Stimulated activated CD8-positive, alpha-beta memory T cell treated with anti-CD3 and anti-CD28 coated beads, Interleukin-4, amount 100 ng/mL, for 4 hours (primary cell): ENCODE measurements at places on chromosomes 1 and 21.

GRCh38 chr1:172742599-172743500 lies 83.9 kb downstream of the FASLG start:
- DNase-seq = no peak

DNA sequence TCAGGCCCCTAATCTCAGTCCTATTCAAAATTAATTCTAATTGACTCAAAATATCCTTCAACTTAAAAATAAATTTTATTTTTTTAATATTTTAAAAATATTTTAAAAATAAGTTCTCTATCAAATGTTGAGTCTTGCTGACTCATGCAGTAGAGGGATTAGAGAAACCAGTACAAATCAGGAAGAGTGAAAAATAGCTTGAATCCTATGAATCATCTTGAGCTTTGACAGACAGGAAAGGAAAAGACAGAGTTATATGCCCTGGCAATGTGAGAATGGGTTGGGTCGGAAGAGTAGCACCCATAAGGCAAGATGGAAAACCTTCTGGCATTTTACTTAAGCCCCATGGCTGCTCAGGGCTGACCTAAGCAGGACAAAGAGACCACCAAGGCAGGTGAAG lies 346.6 kb upstream of the RUNX1 start:
- DNase-seq = no peak

DNA sequence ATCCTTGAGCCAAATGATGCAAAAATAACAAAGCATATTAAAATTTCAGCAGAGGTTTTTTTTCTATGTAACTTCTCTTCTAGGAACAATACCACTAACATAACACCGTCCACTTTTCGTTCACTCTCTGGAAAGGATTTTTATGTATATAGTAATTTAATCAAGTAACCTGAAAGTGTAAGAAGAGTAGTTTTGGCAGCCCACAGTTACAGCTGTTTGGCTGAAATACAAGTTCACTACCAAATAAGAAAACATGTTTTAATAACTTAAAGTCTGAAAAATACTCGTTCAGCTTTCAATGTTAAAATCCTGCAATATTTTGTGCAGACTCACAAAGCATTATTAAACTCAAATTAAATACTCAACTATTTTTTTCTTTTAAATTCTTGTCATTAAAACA lies 896.8 kb upstream of the ADGRL4 start:
- DNase-seq = no peak

DNA sequence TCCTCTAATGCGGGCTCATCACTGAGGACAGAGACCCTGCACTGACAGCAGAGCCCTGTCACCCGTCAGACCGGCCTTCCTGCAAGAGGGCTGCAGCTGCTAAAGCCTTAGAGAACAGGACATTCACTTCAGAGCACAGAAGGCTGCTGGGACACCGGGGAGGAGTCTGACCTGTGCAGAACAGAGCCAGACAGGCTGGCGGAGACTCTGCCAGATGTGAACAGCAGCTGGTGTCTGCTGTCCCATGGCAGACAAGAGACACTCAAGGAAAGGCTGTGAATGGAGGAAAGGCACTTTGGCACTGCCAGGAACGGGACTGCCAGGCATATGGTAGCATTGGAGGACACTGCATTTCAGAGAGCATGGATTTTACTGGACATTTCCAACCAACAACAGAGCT lies 21.4 kb downstream of the MRAP start:
- no peak for DNase-seq

DNA sequence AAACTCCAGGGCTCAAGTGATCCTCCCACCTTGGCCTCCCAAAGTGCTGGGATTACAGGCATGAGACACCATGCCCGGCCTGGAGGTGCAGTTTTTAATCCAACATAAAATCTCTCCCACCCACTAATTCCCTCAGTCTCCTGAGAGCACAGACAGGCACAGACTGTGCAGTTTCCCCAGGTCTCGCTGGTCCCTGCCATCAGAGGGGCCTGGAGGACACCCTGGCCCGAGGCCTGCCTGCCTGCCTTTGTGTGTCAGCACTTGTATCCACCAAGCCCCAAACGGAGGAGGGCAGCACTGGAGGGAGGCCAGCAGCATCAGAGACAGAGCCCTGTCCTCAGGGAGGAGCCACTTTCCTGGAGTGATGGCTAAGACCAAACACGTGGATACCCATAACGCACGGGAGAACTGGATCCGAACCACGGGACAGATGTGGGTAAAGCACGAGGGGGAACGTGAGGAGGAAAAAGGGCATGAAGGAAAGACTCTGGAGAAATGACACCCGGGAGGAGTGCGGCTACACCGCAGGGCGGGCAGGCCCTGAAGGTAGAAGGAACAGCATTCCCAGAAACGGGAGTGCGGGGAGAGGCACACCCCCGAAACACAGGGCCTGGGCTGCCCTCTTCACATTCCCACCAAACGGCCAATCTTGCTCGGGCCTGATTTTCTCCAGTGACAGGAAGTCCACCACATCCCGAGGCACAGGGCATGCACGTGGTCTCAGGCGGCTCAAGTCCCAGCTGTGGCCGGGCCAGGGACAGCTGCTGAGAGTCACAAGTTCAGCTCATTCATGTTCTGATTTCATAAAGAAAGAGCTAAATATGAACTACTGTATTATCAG lies 29.7 kb downstream of the NPHP4 start:
- no peak for DNase-seq

- DNase-seq = no peak
These were observed 973.1 kb upstream of the ADGRL2 start for GRCh38 chr1:80827666-80828065.

DNA sequence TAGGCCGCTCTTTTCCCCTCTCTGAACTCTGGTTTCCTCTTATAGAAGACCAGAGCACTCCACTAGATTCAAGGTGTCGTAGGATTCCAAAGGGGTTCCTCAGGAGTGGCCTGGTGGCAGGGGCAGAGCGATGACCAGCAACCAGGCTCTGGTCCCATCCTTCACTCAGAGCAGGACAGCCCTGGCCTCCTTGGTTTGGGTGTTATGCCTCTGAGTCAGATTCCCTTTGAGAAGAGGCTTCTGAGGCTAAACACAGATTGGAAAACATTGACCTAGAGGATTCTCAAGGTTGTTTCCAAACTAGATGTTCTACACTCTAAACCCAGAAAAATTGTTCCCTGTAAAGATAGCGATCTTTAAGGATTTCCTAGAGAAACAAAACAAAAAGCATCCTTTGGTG lies 49.8 kb upstream of the IKBKE start:
- no peak for DNase-seq

- DNase-seq = no peak
These were observed 34.6 kb downstream of the COQ8A start for GRCh38 chr1:226974544-226975258.

DNA sequence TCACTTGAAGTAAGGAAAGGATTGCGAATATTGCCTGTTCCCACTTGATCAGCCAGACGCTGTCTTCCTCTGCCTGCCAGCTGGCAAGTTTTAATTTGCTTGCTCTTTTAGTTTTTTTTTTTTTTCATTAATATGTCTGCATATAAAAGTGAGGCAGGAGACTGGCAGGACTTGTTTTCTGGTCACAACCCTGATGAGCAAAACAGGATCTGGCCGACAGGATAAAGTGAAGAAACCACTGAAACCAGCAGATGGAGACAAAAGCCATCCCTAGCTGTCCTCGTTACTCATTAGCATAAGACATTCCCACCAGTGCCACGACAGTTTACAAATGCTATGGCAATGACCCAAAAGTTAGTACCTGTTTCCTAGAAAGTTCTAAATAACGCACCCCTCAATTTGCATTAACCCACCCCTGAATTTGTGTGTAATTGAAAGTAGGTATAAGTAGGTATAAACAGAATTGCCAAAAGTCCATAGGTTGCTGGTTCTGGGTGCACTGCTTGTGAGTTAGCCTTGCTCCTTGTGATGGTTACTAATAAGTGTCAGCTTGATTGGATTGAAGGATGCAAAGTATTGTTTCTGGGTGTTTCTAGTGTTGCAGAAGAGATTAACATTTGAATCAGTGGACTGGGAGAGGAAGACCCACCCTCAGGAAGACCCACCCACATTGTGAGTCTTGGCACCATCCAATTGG lies 60.8 kb downstream of the ZNF684 start:
- no peak for DNase-seq

GRCh38 chr1:184254849-184255248 lies 132.0 kb upstream of the C1orf21 start:
- DNase-seq = no peak

DNA sequence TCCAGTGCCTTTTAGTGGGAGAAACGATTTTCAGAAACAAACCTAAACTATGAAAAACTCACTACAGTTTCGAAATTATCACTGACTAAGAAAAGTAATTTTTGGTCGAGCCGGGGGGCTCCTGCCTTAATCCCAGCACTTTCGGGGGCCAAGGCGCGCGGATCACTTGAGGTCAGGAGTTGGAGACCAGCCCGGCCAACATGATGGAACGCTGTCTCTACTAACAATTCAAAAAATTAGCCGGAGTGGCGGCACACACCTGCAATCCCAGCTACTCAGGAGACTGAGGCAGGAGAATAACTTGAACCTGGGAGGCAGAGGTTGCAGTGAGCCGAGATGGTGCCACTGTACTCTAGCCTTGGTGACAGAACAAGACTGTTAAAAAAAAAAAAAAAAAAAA lies 3.0 kb downstream of the CFHR3 start:
- no peak for DNase-seq

- DNase-seq = no peak
These were observed 541.7 kb downstream of the SMYD3 start for GRCh38 chr1:245965398-245965797.

DNA sequence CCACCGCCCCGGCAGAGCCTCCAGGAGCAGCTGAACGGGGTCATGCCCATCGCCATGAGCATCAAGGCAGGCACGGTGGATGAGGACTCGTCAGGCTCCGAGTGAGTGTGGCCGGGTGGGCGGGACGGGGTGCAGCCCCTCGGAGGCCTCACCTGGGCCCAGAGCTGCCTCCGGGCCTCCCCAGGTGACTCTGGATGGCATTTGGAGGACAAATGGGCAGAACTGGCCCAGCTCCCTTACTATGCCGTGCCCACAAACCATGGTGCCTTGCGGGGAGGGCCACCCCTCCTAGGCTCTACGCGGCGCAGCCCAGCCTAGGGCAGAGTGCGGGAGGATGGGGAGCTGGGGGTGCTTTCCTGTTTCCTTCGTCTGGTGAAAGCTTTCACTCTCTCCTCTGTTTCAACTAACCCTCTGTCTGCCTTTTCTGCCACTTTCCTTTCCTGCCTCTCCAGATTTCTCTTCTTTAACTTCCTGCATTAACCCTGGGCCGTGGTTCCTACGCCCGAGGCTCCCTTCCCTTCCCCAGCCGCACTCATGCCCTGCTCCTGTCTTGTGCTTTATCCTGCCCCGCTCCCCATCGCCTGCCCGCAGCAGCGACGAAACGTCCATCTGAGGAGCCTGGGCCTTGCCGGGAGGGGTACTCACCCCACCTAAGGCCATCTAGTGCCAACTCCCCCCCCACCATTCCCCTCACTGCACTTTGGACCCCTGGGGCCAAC lies 9.2 kb downstream of the PSRC1 start:
- no peak for DNase-seq

GRCh38 chr1:218459878-218460711 lies 115.0 kb downstream of the TGFB2 start:
- DNase-seq = no peak

GRCh38 chr1:36239941-36240637 lies 15.8 kb downstream of the THRAP3 start:
- no peak for DNase-seq

DNA sequence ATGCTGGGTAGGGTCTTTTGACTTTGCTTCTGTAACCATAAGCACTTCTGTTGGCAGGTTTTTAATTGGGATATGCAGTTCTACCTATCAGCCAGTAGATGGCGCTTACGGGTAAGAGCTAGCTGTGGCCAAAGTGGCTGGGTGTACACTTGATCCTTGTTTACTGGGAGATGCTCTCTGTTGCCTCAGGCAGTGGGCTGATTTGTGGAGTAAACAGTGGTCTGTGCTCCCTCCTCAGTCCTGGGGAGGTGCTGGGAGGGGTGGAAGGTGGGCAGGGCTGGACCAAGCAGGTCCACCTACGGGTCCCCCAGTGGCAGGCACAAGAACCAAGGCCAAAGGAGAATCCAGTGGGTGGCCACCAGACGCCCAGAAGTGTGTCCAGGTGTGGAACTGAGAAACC lies 43.4 kb downstream of the RALGPS2 start:
- DNase-seq = no peak

DNA sequence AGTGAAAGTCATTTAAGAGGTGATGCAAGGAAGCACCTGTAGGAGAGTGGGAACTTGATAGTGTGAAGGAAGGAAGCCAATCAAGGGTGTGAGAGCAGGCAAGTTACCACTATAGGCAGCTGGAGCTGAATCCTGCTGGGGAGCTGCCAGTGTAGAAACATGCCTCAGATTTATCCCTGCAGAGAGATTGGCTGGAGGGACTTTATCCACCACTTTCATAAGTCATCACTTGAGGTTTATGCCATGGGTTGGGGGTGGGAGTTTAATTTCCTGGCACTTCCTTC lies 443.6 kb downstream of the PLPP3 start:
- no peak for DNase-seq

DNA sequence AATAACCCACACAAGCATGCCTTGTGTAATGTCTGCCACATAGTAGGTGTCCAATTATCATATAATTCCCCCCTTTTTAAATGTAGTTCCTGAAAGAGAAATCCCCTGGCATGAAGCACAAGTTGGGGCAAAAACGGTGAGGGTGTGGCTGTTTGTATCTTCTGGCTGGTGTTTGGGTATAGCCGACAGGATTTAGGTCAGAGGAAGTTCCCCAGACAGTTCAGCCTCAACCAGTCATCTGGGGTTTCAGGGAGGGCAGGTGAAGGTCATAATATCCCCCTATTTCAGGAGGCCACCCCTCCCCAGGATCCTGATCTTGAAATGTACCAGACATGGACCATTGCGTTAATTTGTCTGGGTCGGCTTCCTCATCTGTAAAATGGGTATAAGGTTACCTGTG lies 29.1 kb upstream of the JUN start:
- DNase-seq = no peak
